Activated effector memory CD4-positive, alpha-beta T cell treated with Interleukin-2 at 50 U/mL for 16 hours (primary cell): ENCODE measurements at places on chromosomes 7 and 10.

DNA sequence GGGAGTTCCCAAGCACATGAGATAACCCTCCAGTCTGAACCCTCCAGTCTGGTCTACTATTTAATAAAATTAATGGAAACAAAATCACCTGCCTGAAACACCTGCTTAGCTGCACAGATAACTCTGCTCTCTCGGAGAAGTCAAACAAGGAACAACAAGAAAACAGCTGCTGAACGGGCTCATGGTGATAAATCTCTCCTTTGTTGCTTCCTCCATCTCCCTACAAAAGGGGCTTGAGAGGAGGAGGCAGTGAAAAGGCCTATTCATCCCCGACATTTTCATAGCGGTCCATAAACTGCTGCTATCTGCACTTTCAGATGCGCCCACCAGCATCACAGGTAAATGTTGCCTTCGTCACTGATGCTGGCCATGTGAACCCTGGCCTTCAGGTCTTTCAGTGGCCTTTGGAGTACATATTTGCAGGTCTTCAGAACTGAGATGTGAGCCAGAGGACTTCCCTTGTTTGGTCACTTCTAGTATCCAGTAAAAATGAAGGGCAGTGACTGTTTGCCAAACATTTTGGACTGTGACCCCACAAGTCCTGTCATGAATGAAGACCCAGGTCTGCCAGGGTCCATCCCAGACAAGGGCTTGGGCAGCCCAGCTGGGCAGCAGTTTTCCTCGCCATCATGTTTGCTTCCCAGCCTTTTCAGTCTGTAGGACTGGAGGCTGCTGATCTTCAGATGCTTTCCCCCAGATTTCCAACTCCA lies 15.9 kb downstream of the FKBP6 start:
- DNase-seq: no peak

DNA sequence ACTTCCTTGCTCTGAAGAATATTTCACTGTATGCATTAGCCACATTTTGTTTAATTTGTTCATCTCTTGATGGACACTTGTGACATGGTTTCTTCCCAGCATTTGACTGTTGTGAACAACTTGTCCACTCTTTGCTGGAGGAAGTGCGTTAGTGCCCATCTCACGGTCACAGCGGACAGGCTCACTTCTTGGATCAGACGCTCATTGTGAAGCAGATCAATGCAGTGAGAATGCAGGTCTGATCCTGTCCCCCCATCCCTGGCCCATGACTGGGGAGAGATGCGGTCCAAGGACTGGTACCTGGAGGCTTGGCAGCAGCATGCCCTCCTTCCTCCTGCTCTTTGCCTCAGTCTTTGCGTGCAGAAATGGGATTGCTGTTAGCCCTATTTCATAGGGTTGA lies 41.5 kb downstream of the DOCK1 start:
- DNase-seq: no peak

- no peak for DNase-seq
Observed at GRCh38 chr10:116771101-116771958, 29.0 kb upstream of the HSPA12A start.

DNA sequence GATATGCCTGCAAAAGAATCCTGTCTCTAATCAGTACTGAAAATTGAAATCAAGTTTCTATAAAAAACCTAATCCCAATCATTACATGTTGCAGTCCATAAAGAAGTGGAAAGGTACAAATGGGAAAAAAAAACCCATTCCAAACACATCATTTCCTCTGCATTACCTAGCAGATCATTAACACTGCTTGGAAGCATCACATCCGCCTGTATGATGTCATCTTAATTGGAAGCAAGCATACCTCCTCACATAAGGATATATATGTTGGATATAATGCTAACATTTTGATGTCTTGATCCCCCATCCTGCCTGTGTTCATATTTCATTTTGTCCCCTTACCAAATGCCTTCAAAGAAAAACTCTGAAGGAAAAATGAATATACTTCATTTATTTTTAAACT lies 241.3 kb upstream of the AOAH start:
- DNase-seq: no peak

- no peak for DNase-seq
Observed at GRCh38 chr7:6649241-6649961, 12.3 kb downstream of the ZNF316 start.

DNA sequence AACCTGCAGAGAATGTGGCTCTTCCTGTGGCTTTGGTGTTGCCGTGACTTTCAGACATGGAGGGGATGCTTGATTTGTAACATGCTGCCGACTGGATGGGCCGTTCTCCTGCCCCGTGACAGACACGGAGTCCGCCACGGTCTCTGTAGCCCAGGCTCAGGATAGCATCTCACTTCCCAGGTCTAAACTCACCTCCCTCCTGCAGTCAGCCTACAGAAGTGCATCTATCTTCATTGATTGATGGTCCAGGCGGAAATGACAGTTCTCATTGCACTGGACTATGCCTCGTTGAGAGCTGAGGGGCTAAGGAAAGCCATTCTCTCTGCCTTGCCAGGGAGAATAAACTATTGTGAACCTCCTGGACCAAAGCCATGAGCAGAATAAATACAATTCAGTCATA lies 77.5 kb downstream of the CHN2 start:
- DNase-seq: no peak

- DNase-seq: no peak
Observed at GRCh38 chr10:86699125-86699524, 30.8 kb downstream of the LDB3 start.

- DNase-seq: no peak
Observed at GRCh38 chr7:77940647-77941046, 142.1 kb downstream of the PHTF2 start.
